ENCODE measurements at places on chromosomes 5 and 9.
A peak's percentile ranks its signal among the peaks of the same experiment; 100 is the strongest.

DNA sequence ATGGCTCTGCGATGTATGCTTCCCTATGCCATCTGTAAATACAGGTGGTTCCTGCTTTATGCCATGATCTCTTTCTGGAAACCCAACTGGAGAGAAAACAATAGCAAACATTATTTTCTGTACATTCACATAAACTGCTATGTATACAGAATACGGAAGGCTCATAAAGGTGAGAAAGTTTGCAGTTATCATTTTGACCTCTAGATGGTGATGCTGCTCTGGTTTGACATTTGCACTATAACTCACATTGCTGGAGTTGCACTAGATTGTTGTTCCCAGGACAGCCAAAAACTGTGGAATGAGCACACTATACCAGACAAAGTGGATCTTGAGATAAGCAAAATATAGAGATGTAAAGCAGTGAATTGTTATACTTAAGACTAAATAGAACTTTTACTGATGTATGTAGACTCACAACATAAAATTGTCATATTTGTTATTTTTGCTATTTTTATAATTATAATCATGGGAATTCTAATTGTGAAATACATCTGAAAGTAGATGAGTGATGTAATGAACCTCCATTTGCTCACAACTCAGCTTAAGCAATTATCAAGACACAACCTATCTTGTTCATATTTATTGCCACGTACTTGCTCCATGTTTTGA lies 246.5 kb downstream of the PTPRD start:
- DNase-seq, result peak; percentile 33

DNA sequence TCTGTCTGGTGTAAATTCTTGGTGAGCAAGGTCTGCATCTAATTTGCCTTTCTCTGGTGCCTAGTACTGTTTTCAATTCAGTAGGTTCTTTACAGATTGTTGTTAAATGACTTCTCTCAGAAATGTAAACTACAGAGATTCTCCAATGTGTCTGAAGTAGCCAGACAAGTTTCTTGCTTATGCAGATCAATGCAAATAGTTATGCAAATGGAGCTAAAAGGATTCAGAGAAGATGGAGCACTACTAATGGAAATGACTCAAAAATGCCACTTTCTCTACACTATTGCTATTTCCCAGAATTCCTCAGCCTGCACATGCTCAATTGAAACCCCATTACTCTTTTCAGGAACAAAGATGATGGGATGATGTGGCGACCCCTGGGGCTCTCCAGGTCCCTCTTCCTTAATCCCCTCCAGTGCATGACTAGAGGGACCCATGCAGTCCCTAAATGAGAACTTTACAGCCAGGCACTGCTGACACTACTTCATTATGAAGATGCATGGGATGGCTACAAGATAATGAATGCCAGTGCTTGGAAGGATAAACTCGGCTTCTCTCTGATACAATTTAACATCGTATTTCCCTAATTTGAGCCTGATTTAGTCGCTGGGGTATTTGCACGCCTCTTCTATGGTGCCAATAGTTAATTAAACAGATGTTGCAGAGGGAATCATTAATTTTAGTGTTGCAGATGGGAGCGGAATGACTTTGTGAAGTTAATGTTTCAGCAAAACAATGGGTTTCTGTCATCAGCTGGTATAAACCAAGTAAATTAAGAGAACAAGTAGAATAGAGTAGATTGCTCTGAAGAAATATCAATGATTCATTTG lies 753.2 kb downstream of the TLR4 start:
- DNase-seq, result no peak

GRCh38 chr5:157519579-157520253 lies 55.9 kb downstream of the ADAM19 start:
- no peak for DNase-seq

- no peak for DNase-seq
Measured at GRCh38 chr9:87818308-87818707, 64.4 kb upstream of the SPATA31E1 start.

- DNase-seq, result no peak
Measured at GRCh38 chr9:974996-975739, 1.3 kb upstream of the DMRT3 start.

GRCh38 chr5:143550986-143551630 lies 147.6 kb upstream of the NR3C1 start:
- no peak for DNase-seq

DNA sequence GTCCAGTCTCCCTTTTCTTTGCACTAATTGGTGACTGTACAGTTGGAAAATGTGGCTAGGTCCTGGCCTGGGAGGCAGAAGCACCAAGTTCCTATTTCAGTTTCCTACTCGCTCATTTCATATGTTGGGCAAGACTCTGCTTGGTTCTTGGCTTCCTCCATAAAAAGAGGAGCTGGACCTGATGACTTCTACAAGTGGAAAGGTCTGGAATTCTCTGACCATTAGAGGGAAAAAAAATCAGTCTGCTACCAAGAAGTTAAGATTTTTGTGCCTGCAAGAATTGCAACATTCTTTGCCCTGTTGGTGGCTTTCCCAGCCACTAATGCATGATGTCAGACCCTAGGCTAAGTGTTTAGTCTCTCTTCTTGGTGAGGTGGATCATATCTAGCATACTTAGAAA lies 91.5 kb downstream of the WDR41 start:
- no peak for DNase-seq

- no peak for DNase-seq
Measured at GRCh38 chr5:8813180-8813579, 732.7 kb downstream of the SEMA5A start.

GRCh38 chr9:73444821-73445220 lies 293.2 kb downstream of the ANXA1 start:
- no peak for DNase-seq

GRCh38 chr5:169796731-169797130 lies 159.7 kb downstream of the DOCK2 start:
- DNase-seq, result no peak

DNA sequence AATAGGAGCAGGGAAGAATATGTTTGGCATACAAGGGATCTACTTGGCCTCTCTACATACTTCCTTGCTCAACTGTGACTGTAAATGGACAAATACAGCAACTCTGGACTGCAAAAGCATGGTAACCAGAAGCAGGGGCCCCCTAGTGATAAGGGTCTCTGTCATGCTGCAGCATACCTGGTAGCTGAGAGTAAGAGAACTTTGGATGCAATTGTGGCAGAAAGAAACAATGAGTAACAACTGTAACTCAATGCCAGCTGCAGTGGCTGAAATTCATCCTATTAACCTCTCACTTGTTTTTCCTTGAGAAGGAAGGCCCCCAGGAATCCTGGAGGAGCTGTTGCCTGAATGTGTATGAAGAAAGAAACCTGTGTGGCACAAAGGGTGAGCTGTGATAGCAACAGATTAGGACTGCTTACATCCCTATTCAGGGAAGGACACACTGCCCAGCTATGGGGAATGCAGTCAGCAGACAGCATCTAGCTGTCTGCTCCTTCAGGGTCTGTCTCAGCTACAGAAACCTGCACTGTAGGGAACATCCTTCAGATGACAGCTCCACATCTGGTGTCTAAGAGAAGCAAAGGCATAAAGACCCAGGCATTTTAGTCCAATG lies 468.1 kb upstream of the ACTBL2 start:
- DNase-seq, result peak; percentile 4

GRCh38 chr9:23638011-23638410 lies 188.0 kb downstream of the ELAVL2 start:
- DNase-seq, result no peak
